Brain (organoid and tissue), 16 donors: ENCODE measurements at places on chromosomes 3 and 15. TPM values are rescaled to one million over a fixed set of nuclear protein-coding genes. Genes with fewer than 3 reads are reported as not detected.

DNA sequence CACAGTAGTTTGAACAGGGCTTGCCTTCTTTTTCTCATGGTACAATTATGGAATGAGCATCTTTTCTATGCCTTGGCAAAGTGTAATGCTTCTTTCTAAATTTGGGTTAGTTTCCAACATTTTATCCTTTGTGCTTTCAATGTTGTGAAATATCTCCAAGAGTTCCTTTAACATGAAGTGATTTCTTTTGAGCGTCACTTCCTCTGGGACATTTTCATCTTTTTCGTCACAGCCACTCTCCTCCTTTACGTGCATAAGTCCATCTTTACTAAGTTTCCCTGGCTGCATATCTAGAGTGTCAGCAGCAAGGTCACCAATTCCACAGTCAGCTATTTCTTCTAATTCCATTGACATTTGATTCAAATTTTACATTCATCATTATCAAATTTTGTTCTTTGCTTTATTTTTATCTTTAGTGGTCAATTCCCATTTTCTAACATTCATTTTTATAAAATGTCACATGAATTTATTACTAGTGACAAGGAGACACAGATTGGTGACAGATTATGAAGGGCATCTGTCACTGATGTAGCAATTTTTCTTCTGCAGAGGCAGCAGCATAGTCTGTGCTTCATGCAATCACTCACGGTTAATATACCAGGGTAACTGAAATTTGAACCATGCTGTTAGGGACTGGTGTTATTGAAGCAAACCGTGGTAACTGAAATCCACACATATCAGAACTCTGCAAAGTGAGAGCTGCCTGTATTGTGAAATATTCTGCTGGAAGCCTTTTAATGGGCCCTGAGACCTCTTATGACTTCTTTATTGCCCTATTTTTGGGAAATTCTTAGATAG, 126.5 kb upstream of the THBS1 start:
- peak; percentile 17 for DNase-seq

GRCh38 chr3:40913192-40913591, 286.1 kb upstream of the CTNNB1 start:
- peak; percentile 35 for DNase-seq

- DNase-seq, result no peak
Observed at GRCh38 chr15:49035825-49036224, 10.4 kb downstream of the SECISBP2L start.

DNA sequence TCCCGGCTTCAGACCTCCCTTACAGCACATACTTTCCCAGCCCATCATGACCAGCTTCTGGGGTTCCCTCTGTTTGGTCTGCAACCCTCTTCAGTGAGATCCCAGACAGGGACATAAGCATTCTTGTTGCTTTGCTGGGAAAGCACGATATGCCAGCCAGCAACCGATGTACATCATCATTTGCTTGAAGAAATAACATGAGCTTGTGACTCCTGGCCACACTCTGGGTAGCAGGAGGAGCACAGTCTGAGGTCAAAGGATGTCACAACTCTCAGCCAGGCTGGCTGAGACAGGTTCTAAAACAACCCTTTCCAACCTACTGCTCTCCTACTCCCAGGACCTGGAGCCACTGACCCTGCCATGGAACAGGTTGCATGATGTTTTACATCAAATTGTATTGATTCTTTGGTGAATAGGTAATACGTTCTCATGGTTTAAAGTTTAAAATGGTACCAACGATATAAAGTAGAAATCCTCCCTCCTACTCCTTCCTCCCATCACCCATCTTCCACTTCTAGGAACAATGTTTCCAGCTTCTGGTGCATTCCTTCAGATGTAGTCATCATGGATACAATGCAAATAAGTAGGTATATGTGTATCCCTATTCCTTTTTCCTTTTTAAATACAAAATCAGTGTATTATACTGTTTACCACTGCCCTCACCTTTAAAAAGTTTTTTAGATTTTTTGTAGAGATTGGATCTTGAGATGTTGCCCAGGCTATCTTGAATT, 190.3 kb downstream of the OPA1 start:
- no peak for DNase-seq

- no peak for DNase-seq
Observed at GRCh38 chr3:52842424-52842823, 7.6 kb upstream of the MUSTN1 start.

The PLEKHO2 gene
- polyA plus RNA-seq, result 11.3 TPM

DNA sequence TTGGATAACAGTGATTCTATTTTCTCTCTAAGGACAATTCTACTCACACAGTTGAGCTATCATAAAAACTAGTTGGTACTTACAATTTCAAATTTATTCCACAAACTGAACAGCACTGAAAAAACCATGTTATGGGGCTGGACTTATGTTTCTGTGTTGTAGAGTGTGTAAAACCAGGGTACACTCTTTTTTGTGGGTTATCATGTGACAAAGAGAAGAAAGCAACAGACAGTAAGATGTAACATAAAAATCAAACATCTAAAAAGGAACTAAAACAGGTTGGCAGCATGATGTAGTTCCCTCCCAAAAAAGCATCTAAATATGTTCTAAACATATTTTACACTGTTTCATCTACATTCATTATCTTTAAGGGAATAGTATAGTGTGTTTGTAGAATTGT, 757.9 kb downstream of the ROBO1 start:
- DNase-seq, result no peak

- DNase-seq, result no peak
Observed at GRCh38 chr15:98916826-98917225, 90.8 kb downstream of the PGPEP1L start.

DNA sequence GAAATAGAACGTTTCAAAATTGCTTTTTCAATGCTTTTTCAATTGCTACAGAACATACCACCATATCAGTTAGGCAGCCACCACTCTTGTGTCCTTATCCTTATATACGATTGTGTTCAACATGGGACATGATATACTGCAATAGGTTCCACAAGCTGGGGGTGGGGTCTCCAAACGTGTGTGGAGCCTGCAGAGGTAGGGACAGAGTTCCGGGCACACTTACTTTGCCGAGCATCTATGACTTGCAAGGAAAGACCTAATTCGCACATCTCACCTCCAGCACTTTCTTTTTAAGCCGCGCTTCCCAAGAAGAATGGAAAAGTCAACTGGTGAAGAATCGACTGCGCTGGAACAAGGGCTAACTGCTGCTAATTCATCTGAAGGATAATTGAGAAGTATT, 39.6 kb upstream of the SFMBT1 start:
- DNase-seq, result no peak

The TNIK gene
- polyA plus RNA-seq, result 26.3 TPM

DNA sequence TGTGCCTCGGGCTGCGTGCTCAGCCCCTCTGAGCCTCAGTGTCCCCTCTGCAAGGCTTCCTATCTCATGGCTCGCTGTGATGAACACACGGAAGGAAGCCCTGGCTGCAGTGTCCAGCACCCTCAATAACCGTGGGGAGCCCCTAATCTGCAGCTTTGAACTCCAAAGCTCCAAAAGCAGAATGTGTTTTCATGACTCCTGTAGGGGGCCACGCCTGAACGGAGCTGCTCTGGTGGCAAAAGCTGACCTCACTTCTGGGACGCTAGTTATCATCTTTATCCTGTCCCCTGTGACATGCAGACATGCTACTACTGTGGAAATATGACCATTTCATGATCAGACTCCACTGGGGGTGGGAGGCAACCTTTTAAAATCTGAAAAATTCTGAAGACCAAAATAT, 98.8 kb downstream of the SEC22A start:
- DNase-seq, result no peak

The TLE3 gene
- polyA plus RNA-seq, result 15.7 TPM

GRCh38 chr3:53191836-53192480, 30.9 kb downstream of the PRKCD start:
- no peak for DNase-seq

- no peak for DNase-seq
Observed at GRCh38 chr15:39574427-39574826, 6.5 kb upstream of the THBS1 start.

DNA sequence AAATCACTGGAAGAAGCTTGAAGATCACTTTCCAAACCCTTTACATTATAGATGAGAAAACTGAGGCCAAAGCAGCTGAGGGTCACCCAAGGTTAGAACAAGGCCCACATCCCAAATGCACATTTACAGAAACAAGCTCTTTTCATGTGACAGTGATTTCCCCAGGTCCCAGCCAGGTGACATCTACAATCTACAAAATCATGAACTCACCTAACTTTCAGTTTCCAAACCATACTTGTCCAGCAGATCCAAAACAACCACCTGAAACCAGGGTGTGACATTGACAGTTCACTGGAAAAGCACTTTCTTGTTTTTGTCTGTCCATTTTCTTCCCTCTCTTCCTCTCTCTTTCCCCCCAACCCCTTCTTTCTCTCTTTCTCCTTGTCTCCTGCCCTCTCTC, 132.2 kb upstream of the PRICKLE2 start:
- no peak for DNase-seq

- no peak for DNase-seq
Observed at GRCh38 chr15:67186226-67186649, 68.2 kb downstream of the AAGAB start.

- DNase-seq, result no peak
Observed at GRCh38 chr3:178001670-178002101, 534.5 kb upstream of the KCNMB2 start.

DNA sequence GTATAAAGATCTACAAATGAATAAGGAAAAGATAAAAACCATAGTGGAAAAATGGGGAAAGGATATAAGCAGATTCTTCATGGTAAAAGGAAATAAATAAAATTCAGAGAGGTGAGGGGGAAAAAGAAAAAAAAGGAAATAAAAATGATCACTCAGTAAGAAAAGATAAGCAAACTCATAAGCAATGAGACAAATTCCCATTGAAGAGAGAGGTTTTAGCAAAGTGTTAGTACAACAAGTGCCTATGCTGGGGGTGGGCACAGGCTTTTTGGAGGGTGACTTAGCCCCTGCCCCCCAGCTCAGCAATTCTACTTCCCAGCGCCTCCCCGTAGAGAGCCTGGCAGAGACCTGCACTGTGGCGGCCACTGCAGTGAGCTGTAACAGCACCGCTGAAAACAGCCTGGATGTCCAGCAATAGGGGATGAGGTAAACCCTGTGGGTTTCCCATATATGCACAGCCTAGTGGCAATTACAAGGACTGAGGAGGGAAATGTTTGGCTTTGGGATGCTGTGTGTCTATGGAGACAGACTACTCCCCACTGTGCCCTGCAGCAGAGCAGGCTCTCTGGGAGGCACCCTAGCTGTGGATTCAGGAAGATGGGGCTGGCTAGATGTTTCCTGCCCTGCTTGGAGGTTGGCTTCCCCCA, 23.7 kb upstream of the SFMBT1 start:
- DNase-seq, result no peak

GRCh38 chr3:38457111-38458003, 3.7 kb downstream of the ACVR2B start:
- DNase-seq, result no peak

DNA sequence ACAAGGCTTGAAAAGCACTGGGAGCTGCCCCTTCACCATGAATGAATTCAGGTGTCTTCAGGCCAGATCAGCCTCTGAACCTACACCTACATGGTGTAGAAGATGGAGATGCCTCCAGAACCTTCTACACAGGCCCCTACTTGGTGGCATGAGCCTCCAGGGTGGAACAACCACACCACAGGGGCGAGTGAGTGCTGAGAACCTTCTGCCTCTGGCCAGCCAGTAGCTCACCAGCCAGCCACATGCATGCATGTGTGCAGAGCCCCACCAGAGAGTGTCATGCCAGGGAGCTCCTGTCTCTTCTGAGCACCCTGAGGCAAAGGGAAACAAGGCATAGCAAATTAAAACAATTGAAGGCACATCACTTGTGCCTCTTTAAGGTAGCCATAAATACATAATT, 161.8 kb upstream of the TOPAZ1 start:
- DNase-seq, result no peak

DNA sequence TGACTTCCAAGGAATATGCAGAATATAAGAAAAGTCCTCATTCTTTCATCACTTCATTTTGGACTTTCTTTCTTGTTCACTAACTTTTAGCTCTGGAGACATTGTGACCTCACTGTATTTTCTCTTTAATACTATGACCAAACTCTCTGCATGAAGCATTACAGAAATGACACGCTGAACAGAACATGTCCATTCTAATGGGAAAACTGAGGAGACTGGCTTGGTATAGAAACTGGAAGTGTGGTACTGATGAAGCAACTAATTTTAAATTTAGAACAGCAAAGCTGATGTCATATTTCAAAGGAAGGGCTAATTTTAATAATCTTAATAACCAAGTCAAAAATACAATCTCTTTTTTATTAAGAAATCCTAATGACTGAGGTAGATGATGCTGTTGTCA, 4.7 kb downstream of the DPH3 start:
- no peak for DNase-seq

The EPHA6 gene
- polyA plus RNA-seq, result 0.12 TPM
